ENCODE measurements at places on chromosomes 1 and 21. TPM values are rescaled to one million over a fixed set of nuclear protein-coding genes. Genes with fewer than 3 reads are reported as not detected.

GRCh38 chr21:41729701-41730366, 37.0 kb downstream of the RIPK4 start:
- DNase-seq, result no peak

DNA sequence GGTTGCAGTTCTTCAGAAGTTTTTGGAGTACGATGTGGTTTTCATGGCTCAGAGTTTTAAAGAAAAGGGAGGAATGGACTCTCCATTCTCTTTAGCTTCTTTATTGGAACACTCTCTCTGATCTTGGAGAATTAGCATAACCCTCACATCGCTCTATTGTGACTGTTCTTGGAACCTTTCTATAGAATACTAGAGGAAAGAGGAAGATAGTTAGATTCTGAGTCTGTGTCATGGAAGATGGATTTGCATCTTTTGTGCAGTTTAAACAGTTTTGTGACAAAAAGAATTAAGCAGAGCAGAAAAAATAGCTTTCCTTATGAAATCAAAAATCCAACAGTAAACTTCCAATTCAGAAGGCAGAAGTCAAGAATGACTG, 61.0 kb downstream of the KCNJ6 start:
- no peak for DNase-seq

- no peak for DNase-seq
Observed at GRCh38 chr1:226486161-226486560, 62.4 kb upstream of the STUM start.

- no peak for DNase-seq
Observed at GRCh38 chr1:27555700-27556424, 48.1 kb downstream of the AHDC1 start.

GRCh38 chr1:203207751-203208150, 21.2 kb upstream of the CHI3L1 start:
- DNase-seq, result no peak

GRCh38 chr21:27833298-27833697, 866.4 kb upstream of the ADAMTS5 start:
- no peak for DNase-seq

DNA sequence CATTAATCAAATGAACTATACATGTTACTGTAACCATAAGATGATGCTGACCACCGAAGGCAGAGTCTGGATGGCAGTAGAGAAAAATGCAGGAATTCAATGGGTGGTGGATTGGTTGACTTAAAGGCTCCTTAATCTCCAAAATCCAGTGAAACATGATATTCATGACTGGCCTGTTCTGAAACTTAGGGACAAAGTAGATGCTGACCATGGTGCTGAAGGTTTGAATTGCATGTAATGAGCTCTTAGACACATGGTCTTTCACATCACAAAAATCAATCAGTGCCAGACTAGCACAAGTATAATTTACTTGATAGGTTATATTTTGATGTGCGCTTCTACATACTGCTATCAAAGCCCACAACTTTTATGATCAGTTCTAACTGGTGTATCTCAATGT, 30.9 kb upstream of the NTMT2 start:
- DNase-seq, result no peak

Gene CCDC18
- total RNA-seq, result 2.3 TPM

DNA sequence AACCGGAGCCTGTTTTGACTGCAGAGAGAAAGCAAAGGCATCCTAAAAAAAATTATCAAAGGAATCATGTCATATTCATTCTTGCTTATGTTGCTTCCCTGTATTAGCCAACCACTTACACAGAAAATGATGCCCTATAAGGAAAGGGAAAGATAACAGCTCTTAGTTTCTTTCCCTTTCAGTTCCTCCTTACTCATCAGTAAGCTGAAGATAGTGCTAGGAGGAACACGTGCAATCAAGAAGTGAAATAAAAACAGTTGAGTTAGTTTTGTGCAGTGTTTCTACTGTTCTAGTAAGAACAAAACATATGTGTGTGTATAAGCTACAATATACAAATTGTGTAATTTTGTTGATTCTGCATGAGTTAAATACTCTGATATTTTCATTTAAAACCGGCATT, 45.3 kb upstream of the MTF2 start:
- DNase-seq, result no peak

Gene PPFIA4
- 0.78 TPM for total RNA-seq

- no peak for DNase-seq
Observed at GRCh38 chr1:200240656-200241055, 169.2 kb downstream of the ZNF281 start.

GRCh38 chr1:17128361-17128760, 9.1 kb upstream of the PADI2 start:
- DNase-seq, result no peak

All from left lobe of liver (tissue), 2 donors.